Sigmoid colon (tissue), 7 donors: ENCODE measurements at places on chromosomes 7 and 10. TPM values are rescaled to one million over a fixed set of nuclear protein-coding genes. Genes with fewer than 3 reads are reported as not detected.

Gene GRIFIN
- not detected for polyA plus RNA-seq

Gene CCL26
- 3.0 TPM for polyA plus RNA-seq

Gene FAM131B
- polyA plus RNA-seq, result 2.0 TPM

Gene CDHR1
- polyA plus RNA-seq, result 6.2 TPM

Gene FOXI2
- not detected for polyA plus RNA-seq

Gene MOGAT3
- 3.7 TPM for polyA plus RNA-seq

Gene LHFPL3
- polyA plus RNA-seq, result not detected

Gene SSC4D
- polyA plus RNA-seq, result not detected

Gene TMEM213
- polyA plus RNA-seq, result not detected

Gene LRRC4
- 0.60 TPM for polyA plus RNA-seq

Gene OPN4
- not detected for polyA plus RNA-seq

Gene TRIM50
- 0.69 TPM for polyA plus RNA-seq

Gene CYP2E1
- 0.66 TPM for polyA plus RNA-seq

Gene TMEM120A
- polyA plus RNA-seq, result 88.2 TPM

Gene SRRM3
- polyA plus RNA-seq, result 2.2 TPM

Gene MYPN
- 0.23 TPM for polyA plus RNA-seq

Gene CPVL
- polyA plus RNA-seq, result 15.5 TPM

Gene CLRN3
- 56.2 TPM for polyA plus RNA-seq

Gene H2BK1
- not detected for polyA plus RNA-seq

Gene RRP12
- polyA plus RNA-seq, result 7.8 TPM

Gene MKRN1
- polyA plus RNA-seq, result 103 TPM

Gene OR2A5
- polyA plus RNA-seq, result not detected

Gene FBXL13
- polyA plus RNA-seq, result 0.38 TPM

Gene GRID2IP
- polyA plus RNA-seq, result 0.39 TPM

Gene CNPY1
- polyA plus RNA-seq, result not detected

Gene PITX3
- not detected for polyA plus RNA-seq

Gene VAX1
- not detected for polyA plus RNA-seq
